ENCODE measurements at places on chromosomes 13 and 19.

DNA sequence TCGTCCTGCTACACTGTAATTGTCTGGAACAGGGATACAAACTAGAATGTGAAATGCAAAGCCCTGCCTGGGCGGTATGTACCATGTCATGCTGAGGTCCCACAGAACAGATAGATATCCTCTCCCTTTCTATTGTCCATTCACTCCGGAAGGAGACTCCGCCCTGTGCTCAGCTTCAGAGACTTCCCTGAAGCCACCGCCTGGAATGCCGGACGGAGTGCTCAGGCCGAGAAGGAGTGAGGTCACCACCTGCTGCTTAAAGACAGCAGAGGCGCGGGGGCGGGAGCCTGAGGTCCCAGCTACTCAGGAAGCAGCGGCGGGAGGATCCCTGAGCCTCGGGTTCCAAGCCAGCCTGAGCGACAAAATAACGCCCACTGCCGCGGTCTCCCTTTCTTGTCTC lies 890 bp upstream of the ZNF611 start:
- no peak for DNase-seq

GRCh38 chr13:41231786-41232185 lies 31.6 kb downstream of the MTRF1 start:
- DNase-seq: no peak

GRCh38 chr19:55621673-55622231 lies 2.6 kb downstream of the ZNF784 start:
- no peak for DNase-seq

DNA sequence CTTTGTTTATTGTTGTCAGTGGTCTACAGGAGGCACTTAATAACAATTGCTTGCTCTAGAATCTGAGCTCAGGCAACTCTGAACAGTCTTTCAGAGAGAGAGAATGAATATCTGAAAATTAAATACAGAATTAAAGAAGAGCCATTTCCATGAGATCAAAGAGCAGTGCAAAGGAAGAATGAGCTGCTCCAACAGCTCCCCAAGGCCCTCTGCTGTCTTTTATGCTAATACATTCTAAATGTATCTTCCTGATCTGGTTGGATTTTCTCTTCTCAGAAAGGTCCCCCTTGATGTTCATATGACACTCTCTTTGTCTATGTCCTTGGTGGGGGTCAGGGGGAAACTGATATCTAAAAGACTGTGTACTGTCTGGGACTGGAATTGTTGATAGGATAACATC lies 1029.6 kb downstream of the PCDH9 start:
- DNase-seq: no peak

DNA sequence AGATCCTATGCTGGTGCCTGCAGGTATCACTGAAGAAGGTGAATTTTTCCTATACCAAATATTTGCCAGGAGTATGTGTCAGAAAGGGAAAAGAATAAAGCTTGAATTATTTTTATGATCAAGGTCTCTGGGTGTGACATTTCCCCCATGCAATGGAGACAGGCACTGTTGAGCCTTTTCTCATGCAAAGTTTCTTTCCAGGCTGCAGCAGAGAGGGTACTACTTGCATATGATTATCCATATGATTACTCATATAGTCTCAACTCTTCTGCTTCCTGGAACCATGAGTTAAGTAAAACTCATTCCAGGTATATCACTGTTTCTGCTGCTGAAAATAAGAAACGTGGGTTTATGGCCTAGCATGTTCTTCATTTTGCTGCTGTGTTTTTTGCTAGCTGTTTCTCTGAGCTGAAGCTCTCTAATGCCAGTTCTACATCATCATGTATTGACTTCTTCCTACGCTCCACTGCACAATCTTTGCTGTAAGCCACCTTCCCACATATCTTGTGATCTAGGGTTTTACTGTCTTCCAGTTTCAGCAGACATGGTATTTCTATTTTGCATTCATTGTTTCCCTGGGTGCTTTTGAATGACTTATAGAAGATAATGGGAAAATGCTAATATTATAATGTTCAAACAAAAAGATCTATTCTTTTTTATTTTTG lies 278.7 kb upstream of the GPC6 start:
- no peak for DNase-seq

GRCh38 chr13:30804474-30804873 lies 69.1 kb downstream of the ALOX5AP start:
- DNase-seq: no peak

DNA sequence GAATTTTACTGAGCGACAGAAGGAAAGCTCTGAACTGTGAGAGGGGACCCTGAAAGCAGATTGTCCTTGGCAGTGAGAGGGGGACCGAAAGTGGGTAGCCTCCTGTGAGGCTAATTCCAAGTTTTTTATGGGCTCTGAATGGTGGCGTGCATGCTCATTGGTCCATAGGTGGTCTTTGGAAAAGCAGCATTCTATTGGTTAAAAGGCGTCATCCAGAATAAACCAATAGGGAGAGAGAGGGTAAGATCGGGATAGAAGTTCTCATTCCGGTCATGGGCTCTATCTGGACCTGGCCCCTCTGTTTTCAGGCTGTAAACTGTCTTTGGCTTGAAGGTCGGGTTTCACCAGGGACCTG lies 539.8 kb upstream of the PCDH9 start:
- DNase-seq: no peak

DNA sequence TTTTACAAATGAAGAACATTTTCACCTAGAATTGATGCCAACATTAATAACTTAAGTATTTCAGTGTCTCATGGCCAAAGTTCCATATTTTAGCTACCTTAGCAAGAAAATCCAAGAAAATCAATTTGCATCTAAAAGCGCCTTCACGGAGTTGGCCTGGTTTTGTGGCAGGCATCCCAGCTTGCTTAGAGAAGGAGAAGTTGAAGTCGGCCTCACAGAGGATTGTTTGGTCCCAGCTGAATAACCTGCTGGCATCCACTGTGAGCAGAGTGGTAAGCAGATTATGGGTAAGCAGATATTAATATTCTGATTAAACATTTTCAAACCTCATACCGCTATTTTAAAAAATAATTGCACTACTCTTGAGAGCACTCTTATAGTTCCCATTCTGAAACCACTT lies 62.3 kb upstream of the STARD13 start:
- no peak for DNase-seq

- DNase-seq: no peak
These were observed 6.4 kb upstream of the EFNB2 start for GRCh38 chr13:106541826-106542225.

- no peak for DNase-seq
These were observed 15.7 kb upstream of the F7 start for GRCh38 chr13:113089693-113090414.

DNA sequence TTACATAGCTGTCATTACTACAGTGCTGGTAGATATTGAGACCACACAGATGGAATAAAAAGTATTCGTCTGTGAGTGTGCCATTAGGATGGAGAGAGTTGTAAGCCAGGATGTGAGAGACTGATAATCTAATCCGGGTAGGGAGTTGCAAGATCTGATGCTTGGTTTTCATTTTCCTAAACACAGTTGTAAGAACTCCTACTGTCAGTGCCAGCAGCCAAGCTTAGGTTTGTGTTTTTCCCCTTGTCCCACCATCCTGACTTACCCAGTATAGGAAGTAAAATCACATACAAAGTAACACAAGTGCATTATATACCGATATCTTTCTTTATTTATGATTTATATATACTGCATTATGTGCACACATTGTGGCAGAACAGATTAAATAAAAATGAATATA lies 726.4 kb upstream of the PCDH20 start:
- no peak for DNase-seq

GRCh38 chr13:66409542-66409941 lies 820.6 kb downstream of the PCDH9 start:
- no peak for DNase-seq

DNA sequence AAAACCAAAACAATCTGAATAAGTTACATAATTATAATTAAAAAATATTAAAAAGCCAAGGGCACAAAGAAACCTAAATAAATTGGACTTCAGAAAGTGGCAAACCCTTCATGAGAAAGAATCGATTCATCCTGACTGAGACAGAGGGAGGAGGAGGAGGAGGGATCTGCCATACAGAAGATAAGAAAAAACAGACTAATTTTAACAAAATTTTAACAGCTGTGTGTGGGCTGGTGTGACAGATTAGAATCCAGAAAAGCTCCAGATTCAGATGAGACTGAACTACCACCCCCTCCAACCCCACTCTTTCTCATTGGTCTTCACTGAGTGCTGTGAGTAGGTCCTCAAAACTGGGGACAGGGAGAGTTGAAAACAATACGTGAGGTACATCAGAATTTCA lies 111.5 kb upstream of the HTR2A start:
- no peak for DNase-seq

- peak; percentile 76 for DNase-seq
These were observed at the start of gene TRAPPC5 for GRCh38 chr19:7680606-7681339. TSS of gene TRAPPC5 (plus strand) at chr19:7680833. CDS start at chr19:7682254, 1,421 bp downstream.

DNA sequence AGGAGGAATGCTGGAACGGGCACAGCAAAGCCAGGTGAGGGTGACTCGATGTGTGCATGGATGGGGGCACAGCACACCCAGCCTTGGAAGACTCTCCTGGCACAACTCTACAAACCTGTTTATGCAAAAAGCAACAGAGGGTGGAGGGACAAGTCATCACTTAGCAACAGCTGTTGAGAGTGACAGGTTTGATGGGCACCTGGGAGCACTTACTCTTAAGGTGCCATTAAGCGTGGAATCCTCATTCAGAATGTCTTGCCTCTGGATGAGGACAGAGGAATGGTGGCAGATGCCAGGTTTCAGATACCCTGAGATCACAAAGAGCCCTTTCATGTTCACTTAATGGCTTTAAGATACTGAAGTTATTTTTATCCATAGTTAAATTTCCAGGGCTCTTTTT lies 97.0 kb downstream of the DCT start:
- DNase-seq: no peak

- DNase-seq: no peak
These were observed 17.0 kb downstream of the ILF3 start for GRCh38 chr19:10670876-10671804.
